Activated naive CD4-positive, alpha-beta T cell treated with anti-CD3 and anti-CD28 coated beads for 36 hours (primary cell): ENCODE measurements at places on chromosomes 1 and 21. TPM values are rescaled to one million over a fixed set of nuclear protein-coding genes. Genes with fewer than 3 reads are reported as not detected.

- peaks cover 34% of the 10 kb centered on the region for H3K36me3 ChIP-seq
- H3K27ac ChIP-seq = no peak overlapping the region
- peaks cover 5% of the 10 kb centered on the region for H3K4me1 ChIP-seq
- no peaks in the 10 kb centered on the region for H3K27me3 ChIP-seq
These were observed 107.8 kb upstream of the DMRTA2 start for GRCh38 chr1:50531027-50531426.

GRCh38 chr21:46063734-46064680 lies 33.9 kb upstream of the COL6A2 start:
- H3K36me3 ChIP-seq = no peaks in the 10 kb centered on the region
- H3K27me3 ChIP-seq = peaks cover 31% of the 10 kb centered on the region
- H3K4me3 ChIP-seq = no peak overlapping the region
- H3K27ac ChIP-seq = no peak overlapping the region
- H3K4me1 ChIP-seq = peaks cover 7% of the 10 kb centered on the region

DNA sequence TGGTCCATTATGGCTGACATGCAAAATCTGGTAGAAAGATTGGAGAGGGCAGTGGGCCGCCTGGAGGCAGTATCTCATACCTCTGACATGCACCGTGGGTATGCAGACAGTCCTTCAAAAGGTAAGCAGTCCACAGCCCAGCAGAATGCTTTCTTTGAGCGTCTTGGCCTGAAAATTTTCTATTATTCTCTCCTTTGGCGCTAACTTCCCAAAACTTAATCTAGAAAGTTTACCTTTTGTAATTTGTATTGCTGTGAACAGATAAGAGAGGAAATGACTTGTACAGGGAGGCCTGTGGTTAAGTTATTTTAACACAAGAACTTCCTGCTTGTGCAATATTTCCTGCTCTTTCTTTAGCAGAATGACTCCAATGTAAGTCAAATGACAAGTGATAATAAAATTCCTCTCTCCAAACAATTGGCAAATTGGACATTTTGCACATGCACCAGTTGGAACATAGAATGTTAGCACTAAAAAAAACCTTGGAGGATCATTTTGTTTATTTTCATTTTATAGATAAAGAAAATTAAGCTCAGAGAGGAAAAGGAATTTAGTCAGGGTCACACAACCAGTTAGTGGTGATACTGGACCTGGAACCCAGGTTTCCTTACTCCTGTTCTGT lies 18.9 kb downstream of the CAP1 start:
- H3K4me1 ChIP-seq = peaks cover 88% of the 10 kb centered on the region
- peak overlapping the region; percentile 41 for H3K4me3 ChIP-seq
- H3K27me3 ChIP-seq = no peaks in the 10 kb centered on the region
- H3K27ac ChIP-seq = peak overlapping the region; percentile 83

DNA sequence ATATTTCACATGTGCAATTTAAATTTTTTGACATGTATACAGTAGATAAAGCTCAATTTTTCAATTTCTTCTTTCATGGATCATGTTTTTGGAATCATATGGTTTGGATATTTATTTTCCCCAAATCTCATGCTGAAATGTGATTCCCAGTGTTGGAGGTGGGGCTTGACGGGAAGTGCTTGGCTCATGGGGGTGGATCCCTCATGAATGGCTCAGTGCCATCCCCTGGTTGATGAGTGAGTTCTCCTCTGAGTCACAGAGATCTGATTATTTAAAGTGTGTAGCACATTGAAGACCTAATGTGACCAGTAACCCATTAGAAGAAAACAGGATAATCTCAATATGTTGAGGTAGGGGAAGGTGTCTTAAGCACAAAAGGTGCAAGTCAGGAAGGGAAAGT lies 9.1 kb upstream of the IFI16 start:
- no peak overlapping the region for H3K27ac ChIP-seq
- H3K4me3 ChIP-seq = no peak overlapping the region
- peaks cover 3% of the 10 kb centered on the region for H3K36me3 ChIP-seq
- peak; percentile 39 for DNase-seq
- H3K27me3 ChIP-seq = no peaks in the 10 kb centered on the region
- H3K4me1 ChIP-seq = peaks cover 36% of the 10 kb centered on the region

- H3K4me3 ChIP-seq = peak overlapping the region; percentile 95
- DNase-seq = no peak
- H3K27ac ChIP-seq = peak overlapping the region; percentile 94
- no peaks in the 10 kb centered on the region for H3K27me3 ChIP-seq
- H3K36me3 ChIP-seq = peaks cover 30% of the 10 kb centered on the region
These were observed 2.4 kb downstream of the LRP8 start for GRCh38 chr1:53325326-53326087.

- peaks cover 4% of the 10 kb centered on the region for H3K4me1 ChIP-seq
- no peaks in the 10 kb centered on the region for H3K36me3 ChIP-seq
- peaks cover 2% of the 10 kb centered on the region for H3K27me3 ChIP-seq
- DNase-seq = no peak
- H3K27ac ChIP-seq = no peak overlapping the region
- no peak overlapping the region for H3K4me3 ChIP-seq
These were observed 3.2 kb upstream of the CACNA1S start for GRCh38 chr1:201115390-201115937.

GRCh38 chr1:232344791-232345399 lies 285.0 kb downstream of the SIPA1L2 start:
- no peaks in the 10 kb centered on the region for H3K4me1 ChIP-seq
- peaks cover 21% of the 10 kb centered on the region for H3K27me3 ChIP-seq
- no peak overlapping the region for H3K4me3 ChIP-seq
- DNase-seq = no peak
- H3K27ac ChIP-seq = no peak overlapping the region

- no peak overlapping the region for H3K27ac ChIP-seq
- peak overlapping the region; percentile 68 for H3K4me3 ChIP-seq
- H3K4me1 ChIP-seq = peaks cover 5% of the 10 kb centered on the region
- H3K36me3 ChIP-seq = peaks cover 1% of the 10 kb centered on the region
- DNase-seq = peak; percentile 16
These were observed 351 bp downstream of the MIXL1 start for GRCh38 chr1:226223786-226224244.

DNA sequence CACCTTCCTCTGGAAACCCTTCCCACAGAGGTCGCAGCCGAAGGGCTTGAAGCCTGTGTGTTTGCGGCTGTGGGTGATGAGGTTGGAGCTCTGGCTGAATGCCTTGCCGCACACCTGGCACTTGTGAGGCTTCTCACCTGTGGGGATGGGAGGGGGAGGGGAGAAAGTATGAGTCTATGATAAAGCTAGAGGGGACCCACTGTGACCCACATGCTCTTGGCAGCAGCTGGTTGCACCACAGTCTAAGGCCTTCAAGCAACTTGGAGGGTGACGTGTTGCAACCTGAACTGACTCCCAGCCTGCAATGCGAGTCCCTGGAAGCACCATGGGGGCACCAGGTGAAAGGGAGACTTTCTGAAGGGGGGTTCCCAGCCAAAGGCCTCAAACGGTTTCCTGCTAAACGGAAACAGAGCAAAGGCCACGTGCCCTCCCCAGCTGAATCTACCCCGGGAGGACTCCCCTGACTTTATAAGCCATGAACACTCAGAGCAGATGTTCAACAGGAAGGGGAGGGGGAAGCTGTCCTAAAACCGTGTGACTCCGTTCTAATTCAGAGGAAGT lies 10.6 kb downstream of the GFI1 start:
- H3K27me3 ChIP-seq = no peaks in the 10 kb centered on the region
- peak overlapping the region; percentile 53 for H3K4me3 ChIP-seq
- peak; percentile 94 for DNase-seq
- H3K27ac ChIP-seq = peak overlapping the region; percentile 87

GRCh38 chr1:90719330-90720144 lies 2.4 kb upstream of the BARHL2 start:
- H3K4me3 ChIP-seq = peak overlapping the region; percentile 34
- no peak for DNase-seq
- peaks cover 41% of the 10 kb centered on the region for H3K4me1 ChIP-seq
- no peak overlapping the region for H3K27ac ChIP-seq

DNA sequence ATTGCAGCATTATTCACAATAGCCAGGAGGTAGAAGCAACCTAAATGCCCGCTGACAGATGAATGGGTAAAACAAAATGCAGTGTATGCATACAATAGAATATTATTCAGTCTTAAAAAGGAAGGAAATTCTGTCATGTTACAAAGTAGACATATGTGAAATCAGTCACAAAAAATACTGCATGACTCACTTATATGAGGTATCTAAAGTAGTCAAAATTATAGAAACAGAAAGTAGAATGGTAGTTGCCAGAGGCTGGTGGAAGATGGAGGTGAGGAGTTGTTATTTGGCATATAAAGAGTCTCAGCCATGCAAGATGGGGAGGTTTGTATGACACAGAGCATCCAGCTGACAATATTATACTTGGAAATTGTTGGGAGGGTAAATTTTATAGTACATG lies 43.0 kb upstream of the EGLN1 start:
- peak overlapping the region; percentile 1 for H3K27ac ChIP-seq
- peaks cover 1% of the 10 kb centered on the region for H3K36me3 ChIP-seq
- H3K4me1 ChIP-seq = peaks cover 26% of the 10 kb centered on the region
- peak; percentile 24 for DNase-seq

DNA sequence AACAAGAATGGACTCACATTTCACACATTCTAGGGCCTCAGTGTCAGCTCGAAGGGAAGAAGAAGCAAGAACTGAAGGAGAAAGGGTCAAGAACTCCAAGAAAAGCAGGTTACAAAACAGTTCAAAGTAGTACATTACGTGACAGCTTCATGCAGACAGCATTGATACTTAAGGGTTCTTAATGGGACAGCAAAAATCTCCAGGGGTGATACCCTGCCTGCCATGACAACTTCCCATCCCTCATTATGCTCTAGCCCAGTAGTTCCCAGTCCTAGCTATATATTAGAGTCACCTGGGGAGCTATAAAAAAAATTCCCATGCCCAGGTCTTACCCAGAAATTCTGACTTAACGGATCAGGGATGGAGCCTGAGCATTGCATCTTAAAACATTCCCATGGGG lies 51.2 kb upstream of the PROX1 start:
- H3K4me1 ChIP-seq = no peaks in the 10 kb centered on the region
- H3K27ac ChIP-seq = no peak overlapping the region
- H3K4me3 ChIP-seq = no peak overlapping the region
- DNase-seq = no peak
- no peaks in the 10 kb centered on the region for H3K27me3 ChIP-seq
- no peaks in the 10 kb centered on the region for H3K36me3 ChIP-seq

GRCh38 chr1:38827318-38827717 lies 32.3 kb downstream of the RRAGC start:
- no peaks in the 10 kb centered on the region for H3K36me3 ChIP-seq
- no peak overlapping the region for H3K4me3 ChIP-seq
- H3K27ac ChIP-seq = no peak overlapping the region
- no peaks in the 10 kb centered on the region for H3K4me1 ChIP-seq
- no peak for DNase-seq
- H3K27me3 ChIP-seq = peaks cover 27% of the 10 kb centered on the region

DNA sequence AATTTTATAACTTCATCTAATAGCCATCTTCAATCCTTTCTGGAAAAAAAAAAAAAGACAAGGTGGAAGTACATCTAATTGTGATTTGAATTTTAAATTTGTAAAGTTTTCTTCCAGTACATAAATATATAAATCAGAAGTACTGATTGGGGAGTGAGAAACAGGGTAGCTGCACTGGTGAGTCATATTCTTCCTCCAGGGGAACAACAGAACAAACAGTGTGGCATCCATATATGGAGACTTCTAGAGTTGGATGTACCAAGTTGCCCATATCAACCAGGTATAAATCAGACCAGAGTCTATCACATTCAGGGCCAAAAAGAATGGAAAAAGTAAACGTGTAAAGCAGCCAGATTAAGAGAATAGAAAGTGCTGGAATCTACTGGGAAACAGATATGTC lies 66.0 kb upstream of the NRIP1 start:
- no peak overlapping the region for H3K4me3 ChIP-seq
- H3K36me3 ChIP-seq = no peaks in the 10 kb centered on the region
- peaks cover 6% of the 10 kb centered on the region for H3K4me1 ChIP-seq
- H3K27me3 ChIP-seq = peaks cover 2% of the 10 kb centered on the region
- no peak for DNase-seq

DNA sequence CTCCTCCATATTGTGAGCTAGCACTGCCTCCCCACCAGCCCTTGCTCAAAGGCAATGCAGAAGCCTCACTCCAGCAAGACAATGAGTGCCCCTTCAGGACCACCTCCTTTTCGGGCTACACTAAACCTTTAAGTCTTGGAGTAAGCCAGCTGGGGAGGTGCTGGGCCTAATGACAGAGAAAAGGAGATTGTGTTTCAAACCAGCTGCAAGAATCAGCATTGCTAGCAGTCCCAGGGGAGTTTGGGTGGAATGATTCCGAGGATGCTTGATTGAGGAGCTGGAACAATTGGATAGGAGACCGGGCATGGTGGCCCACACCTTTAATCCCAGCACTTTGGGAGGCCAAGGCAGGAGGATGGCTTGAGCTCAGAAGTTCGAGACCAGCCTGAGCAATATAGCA lies 54.1 kb upstream of the GPR37L1 start:
- no peaks in the 10 kb centered on the region for H3K36me3 ChIP-seq
- H3K4me1 ChIP-seq = no peaks in the 10 kb centered on the region
- no peak overlapping the region for H3K27ac ChIP-seq
- no peaks in the 10 kb centered on the region for H3K27me3 ChIP-seq
- DNase-seq = no peak

Gene ZMYM1
- 7.3 TPM for total RNA-seq

Gene AK5
- total RNA-seq = 7.0 TPM

Gene DIO1
- not detected for total RNA-seq

Gene DNAJC28
- 0.17 TPM for total RNA-seq

Gene CYP2J2
- total RNA-seq = 2.3 TPM

Gene SPATC1L
- 8.0 TPM for total RNA-seq

Gene ZNF678
- 9.5 TPM for total RNA-seq

Gene ACTL8
- total RNA-seq = 0.12 TPM

Gene RIPK4
- 0.33 TPM for total RNA-seq

Gene COG2
- 19.9 TPM for total RNA-seq

Gene ADAMTSL4
- total RNA-seq = 1.3 TPM

Gene STUM
- not detected for total RNA-seq

Gene SERTAD4
- not detected for total RNA-seq

Gene OLFML2B
- 2.3 TPM for total RNA-seq

Gene SMCP
- total RNA-seq = not detected

Gene GPATCH3
- total RNA-seq = 8.5 TPM

Gene HSPB7
- not detected for total RNA-seq
